ENCODE measurements at places on chromosomes 3 and 15.
A peak's percentile ranks its signal among the peaks of the same experiment; 100 is the strongest.

DNA sequence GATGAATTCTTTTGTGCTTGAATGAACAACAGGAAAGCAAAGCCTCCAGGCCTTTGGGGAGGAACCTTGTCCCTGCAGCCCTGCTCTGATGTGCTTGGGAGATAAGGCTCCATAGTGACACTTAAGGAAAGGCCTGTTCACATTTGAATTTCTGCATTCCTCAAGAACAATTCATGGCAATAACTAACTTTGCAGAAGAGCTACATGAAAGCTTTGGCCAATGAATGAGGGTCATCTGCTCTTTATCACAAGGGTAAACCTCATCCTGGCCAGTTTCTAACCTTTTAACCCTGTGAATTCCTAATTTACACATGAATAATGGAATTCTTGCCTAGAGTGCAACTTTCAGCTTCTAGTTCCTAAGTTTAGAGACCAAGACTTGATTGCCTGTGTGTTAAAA is 5.6 kb downstream of the PRTG start:
- DNase-seq, result no peak

DNA sequence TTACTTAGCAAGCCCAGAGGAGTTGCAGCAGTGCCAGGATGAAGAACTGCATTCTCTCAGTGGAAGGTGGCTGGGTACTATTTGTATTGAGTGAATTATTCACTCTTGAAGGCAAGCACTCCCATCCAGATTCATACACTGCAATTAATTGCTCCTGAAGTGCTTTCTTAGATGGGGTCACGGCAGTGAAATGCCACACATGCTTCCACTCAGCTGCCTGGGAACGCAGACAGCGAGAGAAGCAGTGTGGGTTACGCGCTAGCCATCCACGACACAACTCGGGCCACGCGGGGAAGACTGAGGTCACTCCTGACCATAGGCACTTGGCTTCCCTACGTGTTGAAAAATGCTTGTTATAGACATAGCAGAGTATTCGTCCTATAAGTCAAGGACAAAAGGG is 30.8 kb upstream of the LMCD1 start:
- no peak for DNase-seq

GRCh38 chr3:30518872-30519271 is 87.5 kb upstream of the TGFBR2 start:
- DNase-seq, result no peak

DNA sequence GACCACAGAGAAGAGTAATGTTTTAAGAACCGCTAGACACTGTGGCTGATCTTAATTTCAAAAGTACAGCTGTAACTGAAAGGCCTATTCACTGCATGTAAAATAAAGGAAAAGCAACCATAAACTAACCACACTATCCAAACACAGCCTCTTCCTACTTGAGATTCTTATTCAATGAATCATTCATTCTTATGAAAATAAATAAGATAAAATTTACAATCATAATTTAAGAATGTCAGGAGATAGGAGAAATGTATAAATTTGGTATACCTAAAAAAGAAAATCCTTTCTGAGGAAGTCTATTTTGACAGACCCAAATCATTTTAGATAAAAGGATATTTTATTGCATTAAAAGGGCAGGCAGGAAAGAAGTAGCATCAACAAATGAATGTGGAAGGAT is 533.5 kb upstream of the ZNF385D start:
- no peak for DNase-seq

DNA sequence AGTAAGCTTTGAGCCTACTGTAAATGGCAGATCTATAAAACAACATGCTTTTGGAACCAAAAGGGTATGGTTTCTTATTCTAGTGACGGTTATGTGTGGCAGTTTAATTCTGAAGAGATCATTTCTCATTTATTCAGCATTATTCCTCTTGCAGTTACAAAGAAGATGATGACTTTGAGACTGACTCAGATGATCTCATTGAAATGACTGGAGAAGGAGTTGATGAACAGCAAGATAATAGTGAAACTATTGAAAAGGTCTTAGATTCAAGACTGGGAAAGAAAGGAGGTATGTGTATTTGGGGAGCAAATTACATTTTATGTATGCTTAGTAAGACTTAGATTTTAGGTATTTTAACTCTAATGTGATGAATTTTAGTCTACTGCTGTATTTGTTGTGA is 41.5 kb downstream of the CHD2 start:
- DNase-seq, result no peak

- no peak for DNase-seq
Observed at GRCh38 chr3:11435440-11436165, 163.4 kb downstream of the ATG7 start.

DNA sequence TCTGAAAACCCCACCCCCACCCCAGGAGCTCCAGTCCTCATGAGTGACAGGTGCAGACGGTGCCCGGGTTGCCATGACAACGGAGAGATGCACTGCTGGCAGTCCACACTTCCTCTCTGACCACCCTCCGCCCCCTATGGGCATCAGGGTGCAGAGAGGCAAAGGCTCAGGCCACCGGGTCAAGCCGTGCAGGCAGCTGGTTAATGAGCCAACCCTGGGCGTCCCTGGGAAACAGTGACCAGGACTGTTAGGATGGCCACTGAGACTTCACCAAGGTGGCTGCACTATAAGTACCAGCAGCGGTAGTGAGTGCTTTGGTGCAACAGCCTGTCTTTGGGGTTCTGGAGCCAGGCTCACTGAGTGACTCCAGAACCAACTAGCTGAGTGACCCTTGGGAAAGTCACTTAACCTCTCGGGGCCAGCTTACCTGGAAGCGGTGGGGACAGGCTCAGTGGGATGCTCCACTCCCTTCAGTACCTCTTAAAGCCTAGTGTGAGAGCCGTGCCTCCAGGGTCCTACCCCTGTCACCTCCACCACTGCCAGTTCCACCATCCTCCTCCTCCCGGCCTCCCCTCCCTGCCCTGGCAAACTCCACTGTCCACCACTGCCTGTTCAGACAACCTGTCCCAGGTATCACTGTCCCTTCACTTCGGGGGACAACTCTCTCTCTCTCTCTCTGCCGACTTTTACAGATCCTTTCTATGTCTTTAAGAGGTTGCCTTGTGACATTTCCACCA is 121.0 kb upstream of the PRR20G start:
- no peak for DNase-seq

DNA sequence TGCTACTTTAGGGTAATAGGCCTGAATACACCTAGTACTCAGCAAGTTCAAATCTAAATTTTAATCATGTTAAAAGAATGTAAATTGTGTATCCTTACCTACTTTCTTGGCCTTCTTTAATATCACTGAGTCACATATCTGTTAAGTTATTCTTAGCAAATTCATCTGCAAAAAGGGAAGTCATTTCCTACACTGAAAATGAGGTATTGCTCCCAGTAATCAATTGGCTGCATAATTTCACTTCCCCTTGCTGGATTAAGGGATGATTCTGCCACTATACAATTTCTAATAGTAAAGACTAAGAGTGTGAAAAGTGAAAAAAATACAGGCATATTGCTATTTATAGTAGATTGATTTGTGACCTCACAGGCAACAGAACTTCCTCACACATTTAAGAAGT is 47.8 kb downstream of the CCDC54 start:
- no peak for DNase-seq

GRCh38 chr3:144429719-144430121 is 458.1 kb downstream of the DIPK2A start:
- DNase-seq, result no peak

DNA sequence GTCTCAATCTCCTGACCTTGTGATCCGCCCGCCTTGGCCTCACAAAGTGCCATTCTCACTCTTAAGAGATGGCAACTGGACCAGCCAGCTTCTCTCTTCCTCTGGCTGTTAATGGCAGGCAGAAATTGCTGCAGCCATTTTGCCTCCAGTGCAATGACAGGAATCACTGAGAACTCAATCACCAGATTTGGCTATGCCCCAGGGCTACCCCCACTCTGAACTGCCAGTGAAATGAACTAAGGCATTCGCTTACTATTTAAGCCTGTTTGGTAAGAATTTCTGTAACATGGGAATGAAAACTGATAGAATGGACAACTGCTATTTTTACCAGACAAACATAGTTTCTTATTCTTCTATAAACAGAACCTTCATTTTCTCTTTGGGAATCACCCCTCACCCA is 24.5 kb downstream of the FOXP1 start:
- no peak for DNase-seq

GRCh38 chr3:33047842-33048834 is 48.8 kb downstream of the GLB1 start:
- no peak for DNase-seq

GRCh38 chr3:50274371-50275104 is 4.3 kb upstream of the LSMEM2 start:
- DNase-seq, result no peak

DNA sequence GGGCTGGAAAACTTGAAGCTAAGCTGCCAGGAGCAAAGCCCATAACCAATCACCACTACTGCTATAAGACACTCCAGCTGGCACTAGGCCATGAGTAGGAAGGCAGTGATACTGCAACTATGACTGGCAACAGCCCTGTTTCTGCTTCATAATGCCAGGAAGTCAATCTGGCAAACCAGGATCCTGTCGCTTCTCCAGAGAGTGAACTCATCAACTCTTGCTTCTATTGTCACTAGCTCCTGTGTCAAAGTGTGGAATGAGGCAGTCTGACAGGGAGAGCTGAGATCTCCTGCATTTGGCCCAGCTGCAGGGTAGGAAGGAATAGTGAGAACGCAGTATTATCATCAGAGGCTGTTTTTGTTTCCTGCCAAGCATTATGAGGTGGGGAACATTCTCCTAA is 105.3 kb downstream of the CTNNB1 start:
- no peak for DNase-seq

DNA sequence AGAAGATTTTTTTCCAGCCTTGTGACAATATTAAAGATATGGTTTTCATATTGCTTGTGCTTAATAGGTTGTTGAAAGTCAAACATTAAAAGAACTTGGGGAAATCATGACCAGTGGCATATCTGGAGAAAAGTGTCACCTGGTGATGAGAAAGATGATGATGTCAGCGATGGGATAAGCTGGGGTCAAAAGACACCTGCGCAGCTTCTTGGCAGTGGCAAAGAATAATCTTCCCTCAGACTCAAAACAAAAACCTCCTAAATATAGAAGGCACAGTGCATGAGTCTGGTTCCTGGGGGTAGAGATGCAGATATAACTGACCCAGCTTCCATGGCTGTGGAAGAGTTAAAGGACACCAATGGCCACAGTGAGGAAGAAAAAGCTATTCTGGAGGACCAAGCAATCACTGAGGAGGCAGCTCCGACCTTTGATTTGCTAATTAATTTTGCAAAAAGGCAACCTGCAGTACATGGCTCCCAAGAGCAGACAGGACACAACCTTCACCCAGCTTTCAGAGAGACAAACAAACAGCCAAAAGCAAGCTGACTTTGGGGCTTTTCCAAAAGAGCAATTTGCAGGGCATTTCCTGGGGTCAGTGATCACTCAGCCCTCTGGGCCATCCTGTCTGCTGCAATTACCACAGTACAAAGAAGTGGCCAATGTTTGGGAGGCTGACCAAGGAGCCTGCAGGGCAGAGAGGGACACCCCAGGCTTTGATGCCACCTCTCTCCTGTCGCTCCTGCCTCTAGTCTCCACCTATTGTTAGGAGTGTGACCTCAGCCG is 17.6 kb upstream of the SEMA5B start:
- DNase-seq, result no peak

DNA sequence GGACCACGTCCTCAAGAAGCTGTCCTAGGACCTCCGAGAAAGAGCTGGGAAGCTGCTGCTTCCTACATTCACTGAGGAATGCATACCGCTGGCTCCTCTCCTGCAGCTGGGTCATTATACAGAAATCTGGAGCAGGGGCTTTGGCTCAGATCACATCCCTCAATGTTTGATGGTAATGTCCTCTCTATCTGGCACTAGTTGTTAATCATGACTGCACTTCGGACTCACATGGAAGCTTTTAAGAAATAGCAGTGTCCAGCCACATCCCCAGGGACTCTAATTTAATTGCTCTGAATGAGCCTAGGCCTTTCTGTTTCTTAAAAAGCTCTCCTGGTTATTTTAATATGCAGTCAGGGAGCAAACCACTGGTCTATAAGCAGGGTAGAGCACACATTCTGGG is 25.7 kb upstream of the MYRIP start:
- no peak for DNase-seq

DNA sequence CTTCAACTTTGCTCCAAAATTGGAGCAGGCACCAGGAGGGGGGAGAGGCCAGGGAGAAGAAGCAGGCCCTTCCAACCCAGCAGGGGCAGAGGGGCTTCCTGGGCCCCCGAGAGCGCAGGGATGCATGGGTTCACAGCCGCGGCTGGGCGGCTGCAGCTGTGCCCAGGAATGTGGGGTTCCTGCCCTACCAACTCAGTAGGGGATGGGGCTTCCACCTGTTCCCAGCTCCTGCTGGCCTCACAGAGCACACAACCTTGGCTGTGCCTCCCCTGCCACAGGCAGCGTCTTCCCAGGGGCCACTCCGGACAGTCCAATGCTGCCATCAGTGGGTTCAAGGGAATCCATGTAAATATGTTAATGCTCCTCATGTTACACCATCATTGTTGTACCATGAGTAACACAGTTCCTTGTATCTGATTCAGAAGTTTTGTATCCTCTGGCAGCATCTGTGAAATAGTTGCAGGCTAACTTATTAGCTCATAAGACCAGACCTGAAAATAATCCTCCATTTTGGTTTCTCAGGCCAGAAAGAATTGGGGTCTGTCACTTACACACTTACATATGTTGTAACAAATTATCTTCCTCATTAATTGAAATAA is 12.1 kb upstream of the SIAH2 start:
- DNase-seq, result peak; percentile 12

Data from fibroblast of the conjunctiva (primary cell).